Activated CD8-positive, alpha-beta T cell treated with anti-CD3 and anti-CD28 coated beads for 36 hours (primary cell): ENCODE measurements at places on chromosomes 6 and 20. TPM values are rescaled to one million over a fixed set of nuclear protein-coding genes. Genes with fewer than 3 reads are reported as not detected.

DNA sequence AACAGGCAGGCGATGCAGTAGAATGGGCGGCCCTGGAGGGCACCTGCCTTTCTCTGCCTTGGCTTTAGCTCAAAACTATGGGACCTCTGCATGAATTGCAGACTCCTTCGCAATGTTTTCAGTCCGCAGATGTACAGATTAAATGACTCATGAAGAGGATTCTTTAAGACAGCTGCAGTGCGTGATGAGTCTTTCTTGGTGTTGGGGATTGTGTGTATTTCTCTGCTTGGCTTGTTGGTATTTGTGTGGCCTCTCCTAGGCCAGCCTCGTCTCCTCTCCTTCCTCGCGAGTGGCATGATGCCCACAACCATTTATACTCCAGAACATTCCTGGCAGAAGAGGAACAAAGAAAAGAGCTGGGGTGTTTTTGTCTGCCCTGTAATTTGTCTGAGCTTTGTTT lies 110.6 kb downstream of the SYNDIG1 start:
- peaks cover 2% of the 10 kb centered on the region for H3K27me3 ChIP-seq
- no peak overlapping the region for H3K4me3 ChIP-seq
- H3K27ac ChIP-seq = no peak overlapping the region
- H3K4me1 ChIP-seq = no peaks in the 10 kb centered on the region

Gene PPP1R3G
- 0.16 TPM for total RNA-seq

Gene HLA-DRB5
- 4.9 TPM for total RNA-seq

DNA sequence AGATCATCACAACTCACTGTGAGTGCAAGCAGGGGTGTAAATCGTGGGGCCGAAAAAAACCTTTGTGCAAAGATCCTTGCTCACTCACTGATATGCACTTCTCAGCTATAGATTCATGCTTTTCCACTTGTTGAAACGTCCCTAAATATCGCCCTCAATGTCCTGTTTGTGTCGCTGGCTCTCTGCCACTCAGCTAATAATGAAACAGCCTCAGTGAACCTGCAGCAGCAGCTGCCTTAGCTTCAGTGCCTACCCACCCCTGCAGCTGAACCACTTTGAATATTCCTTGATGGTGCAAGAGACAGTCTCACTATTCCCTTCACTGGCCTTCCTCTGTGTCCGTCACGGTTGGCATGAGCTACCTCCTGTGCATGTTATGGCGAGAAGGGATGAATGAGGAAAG lies 128.9 kb upstream of the NAA20 start:
- H3K27me3 ChIP-seq = peaks cover 11% of the 10 kb centered on the region
- no peak overlapping the region for H3K27ac ChIP-seq
- no peak for DNase-seq
- H3K4me3 ChIP-seq = no peak overlapping the region

Gene BHLHE23
- total RNA-seq = not detected

DNA sequence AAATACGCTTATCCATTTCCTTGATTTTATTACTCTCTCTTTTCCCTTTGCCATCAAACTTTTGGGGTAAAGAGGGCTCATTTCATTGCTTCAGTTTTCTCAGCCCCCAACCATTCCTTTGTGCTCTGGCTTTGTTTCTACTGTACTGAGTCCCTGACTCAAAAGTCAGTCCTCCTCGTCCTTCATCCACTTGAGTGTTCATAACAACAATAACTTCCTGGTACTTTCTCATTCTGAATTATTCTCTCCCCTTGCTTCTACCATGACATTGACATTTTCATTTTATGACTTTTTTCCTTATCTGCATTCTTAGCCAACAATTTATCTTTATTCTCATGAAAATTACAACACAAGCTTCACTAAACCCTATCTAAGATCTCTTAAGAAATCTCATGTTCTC lies 911 bp downstream of the ENPP3 start:
- no peaks in the 10 kb centered on the region for H3K36me3 ChIP-seq
- no peak for DNase-seq
- no peak overlapping the region for H3K4me3 ChIP-seq

Gene ARFGEF3
- total RNA-seq = 1.8 TPM

Gene FGD2
- 1.6 TPM for total RNA-seq

Gene SNX9
- 45.1 TPM for total RNA-seq

GRCh38 chr6:165983112-165984072 lies 184.3 kb downstream of the TBXT start:
- no peaks in the 10 kb centered on the region for H3K36me3 ChIP-seq
- DNase-seq = no peak
- no peak overlapping the region for H3K27ac ChIP-seq
- H3K4me1 ChIP-seq = peaks cover 13% of the 10 kb centered on the region
- peaks cover 27% of the 10 kb centered on the region for H3K27me3 ChIP-seq

GRCh38 chr20:2394411-2395055 lies 13.8 kb downstream of the TGM6 start:
- no peak overlapping the region for H3K4me3 ChIP-seq
- H3K27me3 ChIP-seq = no peaks in the 10 kb centered on the region
- no peak overlapping the region for H3K27ac ChIP-seq
- H3K4me1 ChIP-seq = no peaks in the 10 kb centered on the region
- no peak for DNase-seq
- no peaks in the 10 kb centered on the region for H3K36me3 ChIP-seq

DNA sequence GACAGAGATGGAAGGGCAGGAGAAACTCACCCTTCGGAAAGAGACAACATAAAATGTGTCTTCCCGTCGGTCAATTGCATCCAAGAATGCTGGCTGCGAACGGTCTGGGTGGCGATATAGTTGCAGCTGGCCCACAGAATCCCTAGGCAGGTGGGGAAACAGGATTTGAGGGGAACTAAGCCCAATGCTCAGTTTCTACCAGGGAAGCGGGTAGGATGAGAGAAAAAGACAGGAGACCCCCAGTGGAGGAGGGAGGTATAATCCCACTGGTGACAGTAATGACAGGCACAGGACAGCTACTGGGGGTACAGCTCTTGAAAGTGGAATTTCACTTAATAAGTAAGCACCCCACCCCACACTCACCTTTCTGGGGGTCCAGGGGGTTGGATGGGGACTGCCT lies 7.5 kb upstream of the TNXB start:
- no peaks in the 10 kb centered on the region for H3K27me3 ChIP-seq
- peaks cover 20% of the 10 kb centered on the region for H3K36me3 ChIP-seq
- peaks cover 4% of the 10 kb centered on the region for H3K4me1 ChIP-seq
- H3K4me3 ChIP-seq = no peak overlapping the region
- no peak overlapping the region for H3K27ac ChIP-seq
- peak; percentile 37 for DNase-seq
